ENCODE measurements at places on chromosomes 12 and 14. TPM values are rescaled to one million over a fixed set of nuclear protein-coding genes. Genes with fewer than 3 reads are reported as not detected.

Gene BCL11B
- total RNA-seq = 58.0 TPM

GRCh38 chr12:9692909-9693308, 23.4 kb downstream of the CLEC2D start:
- DNase-seq = no peak

DNA sequence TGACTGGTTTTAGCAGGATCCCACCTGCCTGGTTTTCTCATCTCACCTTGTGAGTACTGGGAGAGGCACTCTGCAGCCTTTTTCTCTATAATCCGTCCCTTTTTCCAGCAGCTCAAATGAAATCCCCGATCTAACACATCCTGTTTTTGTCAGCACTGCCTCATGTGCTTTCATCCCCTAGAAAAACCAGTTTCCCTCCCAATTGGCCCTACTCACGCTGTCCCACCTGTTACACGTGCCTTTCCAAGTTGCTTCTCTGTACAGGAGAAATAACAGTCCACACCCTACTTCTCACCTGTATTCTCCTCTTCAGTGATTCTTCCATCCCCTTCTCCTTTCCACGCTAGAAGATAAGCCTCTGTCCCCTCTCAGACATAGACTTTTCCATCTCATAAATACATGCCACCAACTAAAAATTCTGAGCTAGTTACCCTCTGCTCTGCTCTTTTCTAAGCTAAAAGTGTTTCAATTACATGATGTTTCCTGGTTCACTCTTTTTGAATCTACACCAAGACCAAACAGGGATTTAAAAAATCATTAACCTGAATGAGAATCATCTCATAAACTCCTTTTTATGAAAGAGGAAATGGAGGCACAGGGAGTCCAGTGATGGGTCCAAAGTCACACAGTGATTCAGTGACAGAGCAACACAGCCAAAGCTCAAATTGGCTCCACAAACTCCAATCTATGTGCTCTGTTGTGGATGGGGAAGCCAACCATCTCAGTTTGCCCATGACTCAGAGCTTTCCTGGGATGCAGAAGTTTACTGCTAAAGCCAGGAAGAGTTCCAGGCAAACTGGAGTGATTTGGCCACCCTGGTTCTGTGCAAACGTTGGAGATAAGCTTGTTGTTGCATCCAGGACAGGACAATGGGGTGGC, 240.0 kb upstream of the TMEM132C start:
- no peak for DNase-seq

Gene OR6C2
- not detected for total RNA-seq

DNA sequence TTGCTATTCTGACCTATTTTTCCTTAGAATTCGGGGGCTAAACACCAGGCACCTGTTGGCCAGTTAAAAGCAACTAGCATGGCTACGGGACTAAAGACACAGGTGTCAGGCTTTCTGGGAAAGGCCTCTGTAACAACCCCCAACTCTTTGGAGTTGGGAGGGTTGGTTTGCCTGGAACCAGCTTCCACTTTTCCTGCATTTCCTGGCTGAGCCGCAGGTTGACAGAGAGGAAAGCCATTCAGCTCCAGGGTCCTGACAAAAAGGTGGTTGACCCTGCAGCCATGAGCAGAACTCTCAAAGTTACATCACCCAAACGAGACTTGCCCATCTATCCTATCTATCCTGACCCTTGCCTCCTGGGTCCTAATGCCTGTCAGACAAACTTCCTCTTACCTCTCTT, 375.4 kb upstream of the SFSWAP start:
- DNase-seq = no peak

- DNase-seq = no peak
Observed at GRCh38 chr14:80491131-80491530, 279.8 kb upstream of the DIO2 start.

Gene RFX4
- total RNA-seq = not detected

GRCh38 chr14:29062976-29063375, 296.4 kb downstream of the FOXG1 start:
- DNase-seq = no peak

GRCh38 chr12:132392389-132393244, 63.2 kb upstream of the GALNT9 start:
- no peak for DNase-seq

Gene LRTM2
- not detected for total RNA-seq

Gene ACYP1
- 44.9 TPM for total RNA-seq

Gene GOLGA5
- 19.7 TPM for total RNA-seq

Gene GDF3
- total RNA-seq = not detected

Gene KLRF2
- not detected for total RNA-seq

DNA sequence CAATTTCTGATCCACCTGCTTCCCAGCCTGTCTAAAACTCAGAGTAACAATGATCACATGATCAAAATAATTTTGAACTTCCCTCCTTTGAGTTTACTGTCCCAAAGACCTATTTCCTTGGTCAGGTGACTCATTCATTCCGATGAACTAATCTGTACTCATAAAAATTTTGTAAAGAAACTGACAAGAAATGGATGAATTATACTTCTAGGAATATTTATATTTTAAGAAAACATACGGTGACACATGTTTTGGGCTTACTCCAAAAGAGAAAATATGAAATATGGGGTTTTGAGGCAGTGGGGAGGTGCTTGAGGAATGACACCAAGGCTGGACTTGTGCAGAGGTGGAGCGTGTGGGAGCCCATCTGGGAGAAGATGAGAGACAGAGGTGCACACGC, 42.0 kb downstream of the GUCY2C start:
- DNase-seq = no peak

DNA sequence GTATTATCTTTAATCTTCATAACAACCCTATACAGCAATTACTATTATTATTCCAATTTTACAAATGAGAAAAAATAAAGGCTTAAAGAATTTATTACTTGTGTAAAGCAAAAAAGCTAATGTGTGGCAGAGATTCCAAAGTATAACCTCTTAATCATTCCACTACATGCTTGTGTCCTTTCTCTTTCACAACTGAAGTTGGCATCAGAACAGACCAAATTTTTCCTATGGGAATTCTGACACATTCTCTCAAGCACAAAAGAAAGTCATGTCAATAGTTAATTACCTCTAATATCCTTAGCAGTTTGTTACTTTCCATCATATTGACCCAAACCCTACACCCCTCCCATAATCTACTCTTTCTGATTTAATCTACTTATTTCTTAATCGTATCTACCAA, 86.7 kb downstream of the BCL2L14 start:
- DNase-seq = no peak

GRCh38 chr14:74527736-74528280, 34.2 kb downstream of the ISCA2 start:
- no peak for DNase-seq

GRCh38 chr12:25864306-25865276, 93.9 kb upstream of the RASSF8 start:
- no peak for DNase-seq

GRCh38 chr12:132559652-132560363, 50.6 kb downstream of the LRCOL1 start:
- DNase-seq = peak; percentile 47

- DNase-seq = peak; percentile 9
Observed at GRCh38 chr14:74804219-74804825, 41.2 kb downstream of the YLPM1 start.

DNA sequence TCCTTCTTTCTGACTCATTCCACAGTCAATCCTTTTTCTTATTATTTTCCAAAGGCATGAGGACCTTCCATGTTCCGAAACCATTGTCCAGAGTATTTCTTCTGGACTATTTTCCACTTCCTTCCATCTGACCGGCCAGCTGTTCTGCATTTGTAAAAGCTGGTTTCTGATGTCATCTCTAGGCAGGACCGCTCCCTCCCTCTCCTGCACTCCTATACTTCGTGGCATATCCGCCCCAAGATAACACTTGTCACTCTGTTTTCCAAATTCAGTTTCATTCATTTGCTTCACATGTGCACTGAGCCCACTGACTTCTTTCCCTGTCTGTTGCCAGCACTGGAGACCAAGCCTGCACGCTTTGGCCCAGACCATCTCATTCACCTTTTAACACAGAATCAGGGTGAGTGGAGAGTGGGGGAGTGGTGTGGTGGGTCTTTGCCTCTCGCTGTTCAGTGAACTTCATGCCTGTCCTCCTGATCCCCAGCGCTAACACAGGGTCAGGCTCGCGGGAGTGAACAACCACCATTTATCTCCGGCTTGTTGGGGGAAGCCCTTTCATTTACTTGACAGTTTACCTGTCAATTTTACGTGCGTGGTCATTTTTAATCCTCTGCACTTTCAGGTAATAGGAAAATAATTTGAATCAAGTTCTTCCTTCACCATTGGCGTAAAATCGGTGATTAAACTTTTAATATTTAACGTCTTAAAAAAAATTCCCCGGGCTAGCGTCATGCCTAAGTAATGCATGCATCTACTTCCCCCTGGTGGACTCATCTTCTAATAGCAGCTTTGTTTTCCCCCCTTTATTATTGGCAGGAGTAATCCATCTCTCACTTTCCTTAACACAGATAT, 52.5 kb downstream of the C12orf75 start:
- peak; percentile 39 for DNase-seq

- no peak for DNase-seq
Observed at GRCh38 chr14:90698379-90698869, 117.8 kb downstream of the TTC7B start.

DNA sequence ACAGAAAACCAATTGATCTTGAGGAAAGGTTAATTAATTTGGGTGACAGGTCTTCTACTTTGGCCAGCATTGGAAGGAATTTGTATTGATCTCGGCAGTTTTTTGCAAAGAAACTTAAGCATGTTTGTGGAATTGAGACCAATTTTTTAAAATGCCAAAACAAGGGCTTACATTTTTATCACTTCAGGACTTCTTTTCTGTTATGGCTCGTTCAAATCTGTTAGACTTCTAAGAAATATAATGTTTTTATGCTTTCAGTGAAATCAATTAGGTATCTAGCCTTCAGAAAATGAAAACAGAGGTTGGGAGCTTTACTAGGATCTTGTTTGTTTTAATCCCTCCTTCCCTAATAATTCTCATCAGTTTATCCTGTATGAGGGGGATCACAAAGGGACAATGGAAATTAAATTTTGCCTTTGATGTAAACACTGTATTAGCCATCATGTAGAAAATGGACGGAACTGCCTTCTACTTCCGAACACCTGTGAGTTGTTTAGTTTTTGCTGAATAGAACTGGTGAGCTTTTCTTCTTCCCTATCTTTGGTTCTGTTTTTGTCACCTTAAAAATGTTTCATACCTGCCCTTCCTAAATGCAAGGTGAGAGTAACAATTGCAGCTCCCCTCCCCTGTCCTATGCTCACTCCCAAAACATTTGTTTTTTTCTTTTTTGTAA, 7.8 kb downstream of the FOXA1 start:
- no peak for DNase-seq

- no peak for DNase-seq
Observed at GRCh38 chr14:105240811-105241576, 7.3 kb upstream of the BTBD6 start.

DNA sequence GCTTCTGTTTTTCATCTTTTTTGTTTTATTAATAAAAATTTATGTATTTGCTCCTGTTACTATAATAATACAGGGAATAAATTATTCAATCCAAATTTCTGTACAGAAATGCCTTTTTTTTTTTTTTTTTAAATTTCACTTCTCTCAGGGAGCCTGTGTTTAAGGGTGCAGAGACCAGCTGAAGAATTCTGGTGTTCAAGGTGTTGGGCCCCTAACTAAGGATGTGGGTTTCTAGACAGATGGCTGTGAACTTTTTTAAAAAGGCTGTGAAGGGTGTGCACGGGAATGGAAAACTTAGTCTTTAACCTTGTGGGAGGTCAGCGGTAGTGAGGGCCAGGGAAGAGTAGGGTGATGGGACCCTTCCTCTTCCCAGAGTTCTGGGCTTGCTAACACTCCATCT, 1.3 kb upstream of the DTX3 start:
- no peak for DNase-seq

DNA sequence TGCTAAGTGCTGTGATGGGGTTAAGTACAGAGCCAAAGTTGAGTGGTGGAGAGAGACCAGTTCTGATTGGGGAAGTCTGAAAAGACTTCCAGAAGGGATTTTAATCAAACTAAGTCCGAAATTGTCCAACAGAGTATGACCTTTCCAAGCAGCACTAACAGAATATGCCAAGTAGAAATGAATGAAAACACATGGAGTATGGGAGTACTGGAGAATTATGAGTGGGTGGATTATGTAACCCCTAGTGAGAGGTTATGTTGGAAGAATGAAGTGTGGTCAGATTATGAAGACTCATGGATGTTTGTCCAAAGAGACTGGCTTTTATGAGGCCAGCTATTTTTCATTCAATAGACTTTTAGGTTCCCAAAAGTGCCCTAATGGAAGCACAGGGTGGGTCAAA, 94.0 kb upstream of the PLEKHA5 start:
- DNase-seq = no peak

DNA sequence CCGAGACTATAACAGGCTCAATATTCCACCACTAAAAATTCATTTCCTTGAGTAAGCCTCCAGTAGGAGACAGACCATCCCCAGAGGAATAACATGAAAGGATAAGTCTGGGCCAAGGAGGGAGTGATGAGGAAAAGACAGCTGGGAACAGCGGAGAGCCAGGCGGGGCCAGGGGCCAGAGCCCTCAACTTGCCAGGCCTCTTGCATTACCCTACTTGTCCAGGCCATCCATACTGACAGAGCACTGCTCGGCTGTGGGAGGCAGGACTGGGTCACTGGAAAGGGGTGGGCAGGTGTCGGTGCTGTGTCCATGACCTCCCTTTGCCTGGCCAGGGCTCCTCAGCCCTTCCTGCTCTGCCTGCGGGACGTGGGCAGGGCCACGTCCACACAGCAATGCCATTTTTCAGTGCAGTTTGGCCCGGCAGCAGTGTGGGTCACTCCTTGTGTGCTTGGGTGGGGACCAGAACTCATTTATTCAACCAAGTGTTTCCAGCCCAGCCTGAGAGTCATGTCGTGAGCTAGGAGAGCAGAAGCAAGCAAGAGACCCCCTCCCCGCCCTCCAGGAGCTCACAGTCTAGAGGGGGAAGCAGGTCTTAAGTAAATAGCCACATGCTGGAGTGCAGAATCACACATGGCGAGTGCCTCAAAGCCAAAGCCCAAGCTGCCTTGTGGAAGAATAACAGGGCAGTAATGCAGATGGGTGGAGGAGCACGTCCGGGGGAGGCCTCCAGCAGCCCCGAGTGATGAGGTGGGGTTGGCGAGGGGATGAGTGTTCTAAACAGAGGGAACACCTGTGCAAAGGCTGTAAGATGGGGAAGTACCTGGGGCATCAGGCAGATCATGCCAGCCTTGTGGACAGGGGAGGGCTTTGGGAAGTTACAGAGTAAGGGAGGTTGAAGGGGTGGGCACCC, 8.9 kb upstream of the FAIM2 start:
- DNase-seq = no peak

DNA sequence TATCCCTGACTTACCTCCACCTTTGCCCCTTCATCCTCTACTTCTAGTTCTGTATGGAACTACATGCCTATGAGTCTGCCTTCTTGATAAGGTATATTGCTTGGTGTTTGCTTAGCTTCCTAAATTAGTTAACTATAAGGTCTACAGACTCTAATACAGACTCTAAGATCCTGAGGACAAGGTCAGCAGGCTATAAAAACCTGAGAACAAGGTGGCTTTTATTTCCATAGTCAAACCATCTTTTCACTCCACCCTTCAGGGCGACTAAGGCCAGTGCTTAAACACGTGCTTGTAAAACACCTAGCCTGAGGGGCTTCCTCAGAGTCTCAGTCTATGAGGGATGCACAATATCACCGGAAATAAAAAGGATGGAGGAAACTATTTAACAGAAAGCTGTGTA, 36.1 kb upstream of the COL2A1 start:
- DNase-seq = no peak

GRCh38 chr12:92199819-92200576, 54.4 kb upstream of the BTG1 start:
- no peak for DNase-seq
